Activated CD8-positive, alpha-beta memory T cell treated with anti-CD3 and anti-CD28 coated beads, Interleukin-2, amount 50 U/mL, for 4 hours (primary cell): ENCODE measurements at places on chromosomes 5 and 9.

DNA sequence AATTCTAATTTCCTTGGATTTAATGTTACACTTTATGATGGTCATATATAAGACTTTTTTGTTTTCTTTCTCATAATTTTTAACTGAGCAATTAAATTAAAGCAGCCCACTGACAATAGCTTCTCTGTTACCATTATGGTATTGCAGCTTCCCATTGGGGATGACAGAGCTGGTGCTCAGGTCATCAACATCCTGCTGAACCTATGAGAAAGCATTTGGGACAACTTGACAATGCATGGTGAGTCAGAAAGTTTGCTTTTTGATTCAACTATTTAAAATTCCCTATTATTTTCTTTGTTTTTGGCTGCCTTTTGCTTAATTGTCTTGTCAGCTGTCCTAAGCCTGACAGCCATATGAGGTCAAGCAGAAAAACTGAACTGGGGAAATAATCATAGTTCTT is 487.4 kb upstream of the RIOK2 start:
- no peak for DNase-seq

GRCh38 chr5:108141676-108142075 is 240.2 kb downstream of the FBXL17 start:
- no peak for DNase-seq

DNA sequence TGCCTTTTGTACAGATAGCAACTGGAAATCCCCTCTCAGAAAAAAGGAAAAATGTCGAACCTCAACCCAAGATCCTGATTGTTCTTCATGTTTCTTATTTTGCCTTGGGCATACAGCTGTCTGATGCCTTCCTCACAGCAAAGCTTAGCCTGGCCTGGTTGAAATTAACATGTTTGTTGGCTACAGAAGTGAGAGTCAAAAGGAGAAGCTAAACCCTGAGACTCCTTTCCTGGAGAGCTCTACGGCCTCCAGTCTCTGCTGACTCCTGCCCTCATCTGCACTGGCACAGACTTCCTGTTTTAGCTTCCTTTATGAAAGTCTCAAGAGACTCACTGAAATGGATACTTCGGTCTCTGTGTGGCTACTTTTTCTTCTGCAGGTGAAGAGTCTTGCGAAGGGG is 186.7 kb downstream of the PARP8 start:
- no peak for DNase-seq

DNA sequence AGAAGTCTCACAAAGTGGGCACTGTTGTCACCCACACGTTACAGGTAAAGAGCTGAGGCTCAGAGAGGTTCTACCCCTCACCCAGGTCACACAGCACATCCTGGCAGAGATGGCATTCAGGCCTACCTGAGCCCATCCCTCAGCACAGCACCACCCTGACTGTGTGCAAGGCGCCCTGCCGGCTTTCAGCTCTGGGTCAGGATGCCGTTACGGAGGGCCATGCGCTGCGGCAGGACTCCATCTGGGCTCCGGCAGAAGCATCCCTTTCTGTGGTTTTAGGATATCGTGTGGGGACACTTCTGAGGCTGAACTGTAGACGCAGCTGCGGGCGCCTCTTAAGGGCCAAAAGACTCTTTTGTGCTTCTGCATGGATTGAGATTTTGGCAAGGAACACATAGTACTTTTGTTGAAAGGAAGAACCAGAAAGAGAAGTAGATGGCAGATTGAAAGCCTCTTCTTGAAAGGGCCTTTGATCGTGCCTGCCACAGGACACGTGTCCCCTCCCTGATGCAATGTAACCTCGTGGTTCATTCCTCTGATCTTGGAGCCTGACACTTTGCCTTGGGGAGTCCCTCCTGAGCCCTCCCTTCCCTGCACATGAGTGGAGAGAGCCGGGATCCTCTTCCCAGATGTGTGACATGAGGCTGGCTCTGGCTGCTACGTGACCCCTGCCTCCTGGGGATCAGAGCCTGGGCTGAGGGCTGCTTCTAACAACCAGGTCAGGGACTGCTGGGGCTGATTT is 31.3 kb downstream of the USP20 start:
- peak; percentile 59 for DNase-seq

DNA sequence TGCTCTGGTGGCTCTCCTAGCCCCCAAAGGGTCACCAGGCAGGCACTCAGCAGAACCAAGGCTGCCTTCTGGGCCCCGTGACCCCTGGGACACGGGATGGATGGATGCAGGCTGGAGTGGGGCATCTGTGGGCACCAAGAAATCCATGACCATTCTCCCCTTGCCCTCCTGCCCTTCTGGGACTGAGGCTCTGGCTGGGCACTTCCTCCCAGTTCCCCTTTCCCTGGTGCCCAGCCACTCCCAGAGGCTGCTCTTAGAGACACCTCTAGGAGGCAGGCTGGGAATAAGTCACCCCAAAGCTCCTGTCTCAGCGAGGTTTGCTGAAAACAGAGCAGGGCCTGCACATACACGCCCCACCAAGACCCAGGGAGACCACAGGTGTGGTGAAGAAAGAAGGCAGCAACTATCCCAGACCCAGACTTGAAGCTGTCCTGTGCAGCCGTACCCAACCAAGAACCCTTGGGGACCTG is 943 bp downstream of the STING1 start:
- no peak for DNase-seq

DNA sequence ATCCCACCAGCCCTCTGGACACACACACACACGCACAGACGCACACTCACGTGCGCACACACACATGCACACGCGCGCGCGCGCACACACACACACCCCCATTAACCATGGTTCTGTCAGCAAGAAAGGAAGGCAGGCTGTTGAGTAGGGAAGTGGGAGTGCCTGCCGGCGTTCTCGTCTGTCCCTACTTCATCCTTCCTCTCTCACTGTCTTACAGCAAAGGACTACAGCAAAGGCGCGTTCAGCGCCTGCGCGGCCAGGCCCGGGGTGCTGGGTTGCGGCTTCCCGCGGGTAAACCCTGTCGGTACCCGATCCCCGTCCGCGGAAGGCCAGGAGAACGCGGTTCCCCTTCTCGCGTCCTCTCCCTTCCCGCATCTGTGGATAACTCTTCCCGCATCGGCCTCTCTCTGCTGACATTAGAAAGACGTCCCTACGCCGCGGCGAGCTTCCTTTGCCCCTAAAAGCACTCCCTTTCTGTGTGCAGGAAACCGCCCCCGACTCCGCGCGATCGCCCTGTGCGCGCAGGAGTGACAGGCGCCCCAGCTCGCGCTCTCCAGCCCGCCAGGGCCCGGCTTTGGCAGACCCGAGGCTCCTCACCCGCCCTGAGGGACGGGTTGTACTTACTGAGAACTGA is 219.2 kb downstream of the AGTPBP1 start:
- DNase-seq: no peak

DNA sequence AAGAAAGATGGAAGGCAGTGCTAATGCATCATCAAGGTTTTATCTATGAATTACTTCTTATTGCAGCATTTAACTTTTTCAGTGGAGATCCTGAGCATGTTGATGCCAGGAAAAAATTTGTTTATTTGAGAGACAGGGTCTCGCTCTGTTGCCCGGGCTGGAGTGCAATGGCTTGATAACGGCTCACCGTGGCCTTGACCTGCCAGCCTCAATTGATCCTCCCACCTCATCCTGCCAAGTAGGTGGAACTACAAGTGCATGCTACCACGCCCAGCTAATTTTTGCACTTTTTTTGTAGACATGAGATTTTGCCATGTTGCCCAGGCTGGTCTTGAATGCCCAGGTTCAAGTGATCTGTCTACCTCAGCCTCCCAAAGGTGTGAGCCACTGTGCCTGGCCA is 47.2 kb downstream of the AOPEP start:
- DNase-seq: no peak

DNA sequence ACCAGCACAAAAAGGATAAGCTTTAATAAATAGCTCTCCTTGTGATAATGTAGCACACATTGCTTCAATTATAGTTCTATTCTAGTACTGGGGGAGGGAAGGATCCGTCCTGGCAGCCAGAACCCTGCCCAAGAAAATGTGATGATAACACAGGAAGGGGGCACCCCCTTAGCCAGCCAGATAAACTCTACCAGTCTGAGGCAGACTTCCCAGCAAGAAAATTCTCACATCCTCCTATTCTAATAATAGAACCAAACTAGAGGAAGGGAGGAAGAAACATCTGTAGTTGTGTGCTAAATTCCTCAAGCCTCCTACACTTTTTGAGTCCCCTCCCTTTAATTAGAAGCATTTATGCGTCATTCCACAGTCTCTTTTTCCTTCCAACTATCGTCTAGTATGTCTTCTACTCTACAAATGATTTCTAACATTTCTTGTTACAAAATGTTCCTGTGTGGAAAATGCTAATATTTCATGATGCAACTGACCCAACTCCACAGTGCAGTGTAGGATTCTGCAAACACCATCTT is 261.0 kb downstream of the SEMA5A start:
- DNase-seq: no peak

- DNase-seq: no peak
Observed at GRCh38 chr5:97078958-97079743, 63.3 kb downstream of the LIX1 start.
